Activated naive CD4-positive, alpha-beta T cell treated with anti-CD3 and anti-CD28 coated beads, Interleukin-2, amount 10 ng/mL, durations not matched to agents 7 days and 5 days (primary cell): ENCODE measurements at places on chromosomes 7 and 10.

GRCh38 chr7:128151635-128152034, 89.4 kb upstream of the LEP start:
- no peak for DNase-seq

DNA sequence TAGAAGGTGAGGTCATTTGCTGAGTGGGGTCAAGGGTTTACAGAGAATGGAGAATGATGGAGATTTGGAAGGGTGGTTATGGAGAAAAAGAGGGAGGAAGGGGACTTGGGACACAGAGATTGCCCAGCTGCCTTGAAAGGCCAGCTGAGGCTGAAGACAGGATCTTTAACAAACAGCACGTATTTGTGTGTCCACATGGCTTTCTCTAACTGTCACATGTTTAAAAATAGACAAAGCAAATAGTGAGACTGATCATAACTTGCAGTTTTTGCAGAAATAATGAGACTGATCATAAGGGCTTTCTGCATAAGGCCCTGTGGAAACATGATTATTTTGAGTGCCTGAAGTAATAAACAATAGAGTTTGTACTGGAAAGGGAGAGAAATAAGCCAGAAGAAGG, 212.7 kb downstream of the HDAC9 start:
- no peak for DNase-seq

DNA sequence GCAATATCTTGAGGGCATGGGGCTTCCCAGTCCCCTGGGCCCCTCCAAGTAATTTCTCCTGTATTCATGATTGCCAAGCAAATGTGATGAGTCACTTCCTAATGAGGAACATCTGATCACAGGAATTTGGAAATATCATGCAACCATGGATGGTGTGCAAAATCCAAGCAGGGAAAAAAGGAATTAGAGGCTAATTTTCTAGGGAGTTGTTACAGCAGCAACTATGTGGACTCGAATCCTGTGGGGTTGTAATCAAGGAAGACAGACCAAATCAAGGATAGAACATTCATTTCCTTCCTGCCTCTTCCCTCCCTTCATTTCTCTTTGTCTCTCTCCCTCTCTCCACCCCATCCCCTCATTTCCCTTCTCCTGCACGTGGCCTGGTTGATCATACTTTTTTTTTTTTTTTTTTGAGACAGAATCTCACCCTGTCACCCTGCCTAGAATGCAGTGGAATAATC, 23.9 kb upstream of the AGFG2 start:
- DNase-seq: no peak

DNA sequence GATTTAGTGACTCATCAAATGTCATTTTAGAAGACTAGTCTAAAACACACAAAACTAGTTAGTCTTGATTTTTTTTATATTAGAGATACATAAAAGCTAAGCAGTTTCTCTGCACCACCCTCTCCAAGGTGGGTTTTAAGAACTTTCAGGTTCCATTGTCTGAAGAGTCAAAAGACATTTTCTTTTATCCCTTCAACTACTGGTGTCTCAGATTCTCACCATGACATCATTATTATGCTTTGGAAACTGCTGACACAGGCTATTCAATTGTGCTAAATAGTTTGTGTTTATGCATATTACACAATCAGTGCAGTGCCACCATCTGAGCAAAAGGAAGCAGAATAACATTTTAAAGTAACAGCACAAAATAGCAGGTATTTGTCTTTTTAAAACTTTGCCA, 52.2 kb downstream of the IGF2BP3 start:
- DNase-seq: no peak

- DNase-seq: no peak
Measured at GRCh38 chr7:69219381-69219780, 378.9 kb upstream of the AUTS2 start.

DNA sequence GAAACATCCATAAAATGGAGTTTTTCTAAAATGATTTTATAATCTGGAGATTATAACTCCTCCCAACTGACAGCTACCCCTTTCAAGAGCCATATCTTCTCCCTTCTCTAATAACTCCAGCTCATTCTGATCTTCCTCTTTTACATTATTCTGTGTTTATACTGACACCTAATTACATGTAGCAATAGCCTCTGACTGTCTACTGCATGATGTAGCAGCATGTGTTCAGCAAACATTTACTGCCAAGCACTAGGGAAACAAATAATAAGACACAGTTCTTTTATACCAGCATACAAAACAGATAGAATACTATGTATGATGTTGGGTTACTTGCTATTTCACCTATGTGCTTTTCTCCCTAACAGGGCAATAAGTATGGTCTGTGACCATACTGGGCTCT, 20.7 kb downstream of the RBM28 start:
- DNase-seq: no peak

DNA sequence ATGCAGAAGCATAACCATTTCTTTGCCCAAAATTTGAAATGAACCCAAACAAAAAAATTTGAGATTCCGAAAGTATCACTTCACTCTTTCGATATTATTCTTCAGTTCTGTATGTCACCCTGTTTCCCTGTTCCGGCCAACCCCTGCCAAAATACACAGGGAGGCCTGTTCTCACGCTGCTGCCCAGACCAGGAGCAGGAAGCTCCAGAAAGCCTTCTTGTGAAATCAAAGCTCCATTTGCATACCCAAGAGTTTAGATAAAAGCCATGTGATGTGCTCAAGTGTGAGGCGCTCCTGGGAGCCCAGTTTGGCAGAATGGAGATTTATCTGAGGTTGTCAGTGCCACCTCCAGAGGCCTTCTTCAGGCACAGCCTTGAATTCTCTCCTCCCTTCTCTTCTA, 236.2 kb downstream of the FGFR2 start:
- no peak for DNase-seq

GRCh38 chr7:85815526-85815925, 628.7 kb upstream of the SEMA3D start:
- no peak for DNase-seq

- DNase-seq: no peak
Measured at GRCh38 chr7:143886826-143887477, 15.0 kb downstream of the TCAF1 start.
